Ecto neural progenitor cell (in vitro differentiated cells): ENCODE measurements at places on chromosomes 4 and X.

GRCh38 chr4:142353149-142353738, 492.9 kb downstream of the INPP4B start:
- no peak for DNase-seq

- peak; percentile 45 for DNase-seq
These were observed 32.4 kb downstream of the SPANXN4 start for GRCh38 chrX:143058120-143058519.

DNA sequence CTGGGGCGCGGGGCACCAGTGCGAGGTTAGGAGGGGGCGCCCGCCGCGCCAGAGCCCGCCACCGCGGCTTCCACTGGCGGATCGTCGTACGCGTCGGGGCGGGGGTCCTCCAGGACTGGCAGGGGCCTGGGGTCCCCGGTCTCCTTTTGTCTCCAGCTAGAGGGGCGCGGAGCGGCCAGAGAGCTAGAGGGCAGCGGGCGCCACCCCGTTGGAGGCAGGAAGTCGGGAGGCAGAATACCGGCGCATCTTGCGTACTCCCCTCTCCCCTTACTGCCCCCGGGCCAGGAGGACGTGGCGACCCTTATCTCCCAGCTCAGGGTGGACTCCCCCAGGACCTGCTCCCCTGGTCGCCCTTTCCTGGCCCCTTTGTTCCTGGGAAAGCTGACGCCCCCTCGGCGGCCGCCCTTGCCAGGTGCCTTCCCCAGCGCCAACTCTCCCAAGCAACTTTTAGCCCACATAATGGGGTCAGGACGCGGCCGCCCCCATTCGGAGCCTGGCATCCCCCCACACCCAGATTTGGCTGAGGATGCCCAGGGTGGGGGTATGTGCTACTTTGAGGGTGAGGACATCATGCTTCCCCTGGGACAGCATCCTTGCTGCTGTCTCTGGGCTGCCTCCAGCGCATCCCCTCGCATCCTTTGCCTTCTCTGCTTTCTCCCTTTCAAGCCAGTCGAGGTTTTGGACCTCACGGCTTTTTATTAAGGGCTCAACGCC, 933 bp downstream of the CNKSR2 start:
- peak; percentile 48 for DNase-seq

DNA sequence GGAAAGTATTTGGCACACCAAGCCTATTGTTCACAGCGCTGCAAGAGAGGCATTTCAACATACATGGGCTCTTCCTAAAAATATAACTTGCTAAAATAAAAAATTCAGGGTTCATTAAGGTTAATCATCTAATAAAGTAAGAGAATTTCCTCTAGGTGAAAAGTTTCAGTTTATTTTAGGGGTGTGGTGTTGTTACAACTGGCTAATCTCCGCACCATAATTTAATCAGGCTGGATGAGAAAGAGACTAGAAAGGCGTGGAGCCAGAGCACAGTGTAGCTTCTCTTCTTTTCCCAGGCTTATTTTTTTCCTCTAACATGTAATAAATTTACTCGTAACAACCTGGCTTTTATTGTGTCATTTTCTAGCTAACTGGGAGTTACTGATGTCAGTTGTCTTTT, 47.9 kb downstream of the FHL1 start:
- no peak for DNase-seq

- no peak for DNase-seq
These were observed 345.9 kb downstream of the PACRGL start for GRCh38 chr4:21046141-21046540.

- no peak for DNase-seq
These were observed 4.6 kb downstream of the SEC31A start for GRCh38 chr4:82886147-82886942.

DNA sequence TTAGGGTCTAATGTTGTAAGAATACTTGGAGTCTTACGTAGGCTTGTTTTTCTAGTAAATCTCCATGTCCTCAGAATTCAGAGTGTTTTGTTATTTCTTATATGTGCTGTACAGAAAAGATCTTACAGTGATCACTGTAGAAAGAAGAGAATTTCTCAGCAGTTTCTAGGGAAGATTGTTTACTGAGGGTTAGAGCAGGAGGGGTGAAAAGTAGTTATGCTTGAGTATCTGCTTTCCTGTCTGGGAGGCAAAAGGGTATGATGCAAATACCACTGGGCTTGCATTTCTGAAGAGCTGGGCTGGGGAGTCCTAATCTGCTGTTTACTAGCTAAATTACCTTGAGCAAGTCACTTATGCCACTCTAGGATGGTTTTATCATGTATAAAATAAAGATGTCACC, 78.2 kb downstream of the BEND4 start:
- no peak for DNase-seq

GRCh38 chrX:10797466-10797865, 177.1 kb upstream of the MID1 start:
- no peak for DNase-seq

DNA sequence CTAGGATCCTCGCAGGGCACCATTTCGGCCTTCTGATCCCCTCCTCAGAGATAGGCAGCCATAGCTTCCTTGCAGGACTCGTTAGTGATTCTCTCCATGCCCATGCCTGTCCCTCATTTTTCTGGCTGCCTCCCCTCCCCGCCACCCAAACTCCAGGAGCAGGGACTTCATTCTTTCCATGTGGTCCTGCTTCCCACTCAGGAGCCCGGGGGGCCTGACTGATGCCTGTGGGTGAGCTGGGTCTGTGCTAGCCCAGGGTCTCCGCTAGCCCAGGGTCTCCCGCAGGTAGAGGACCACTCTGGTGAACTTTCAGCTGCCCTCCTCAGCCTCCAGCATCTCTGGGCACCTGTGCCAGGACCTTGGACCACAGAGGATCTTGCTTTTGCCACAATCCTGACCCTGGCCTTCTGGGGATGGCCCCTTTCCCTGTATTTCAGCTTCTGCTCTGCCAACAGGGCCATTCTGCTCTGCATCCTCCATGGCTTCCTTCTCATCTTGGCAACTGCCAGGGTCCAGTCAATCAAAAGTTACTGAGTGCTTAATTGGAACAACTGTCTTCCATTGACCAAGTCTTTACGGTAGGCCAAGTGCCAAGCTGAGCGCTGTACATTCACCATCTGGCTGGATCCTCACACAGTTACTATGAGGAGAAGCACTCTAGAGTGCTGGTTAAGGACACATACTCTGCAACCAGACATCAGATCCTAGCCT, 152.2 kb downstream of the EFNB1 start:
- no peak for DNase-seq

DNA sequence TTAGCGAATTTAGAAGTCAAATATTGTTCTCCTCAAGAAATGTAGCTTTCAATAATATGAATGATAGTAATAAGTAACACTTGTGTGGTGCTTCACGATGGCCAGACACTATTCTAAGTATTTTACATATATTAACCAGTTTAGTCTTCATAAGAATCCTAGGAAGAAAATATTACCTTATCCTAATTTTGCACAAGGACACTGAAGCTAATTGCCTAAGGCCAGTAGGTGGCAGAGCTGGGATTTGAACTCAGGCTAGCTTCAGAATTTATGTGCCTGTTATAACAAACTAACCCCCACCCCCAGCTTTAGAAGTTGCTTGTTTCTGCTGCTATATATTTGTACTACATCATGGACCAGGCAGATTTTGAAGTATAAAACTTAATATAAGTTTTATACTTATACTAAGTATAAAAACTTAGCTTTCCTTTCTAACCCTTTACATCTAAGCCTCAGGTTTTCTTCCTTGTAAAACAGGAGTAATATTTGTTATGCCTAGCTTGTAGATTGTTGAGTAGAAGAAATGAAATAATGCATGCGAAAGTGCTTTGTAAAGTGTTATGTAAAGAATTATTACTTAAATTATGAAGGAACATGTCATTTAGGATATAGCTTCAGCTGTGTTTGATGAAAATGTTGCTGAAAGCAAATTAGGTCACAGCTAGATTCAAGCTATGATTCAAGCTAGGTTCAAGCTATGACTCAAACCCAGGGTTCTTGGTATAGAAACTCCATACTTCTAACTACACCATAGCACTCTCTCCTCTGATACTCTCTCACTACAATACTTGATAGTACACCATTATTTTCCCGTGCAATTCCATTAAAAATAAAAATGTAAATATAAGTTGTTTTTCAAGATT, 4.2 kb upstream of the CDS1 start:
- DNase-seq: no peak

DNA sequence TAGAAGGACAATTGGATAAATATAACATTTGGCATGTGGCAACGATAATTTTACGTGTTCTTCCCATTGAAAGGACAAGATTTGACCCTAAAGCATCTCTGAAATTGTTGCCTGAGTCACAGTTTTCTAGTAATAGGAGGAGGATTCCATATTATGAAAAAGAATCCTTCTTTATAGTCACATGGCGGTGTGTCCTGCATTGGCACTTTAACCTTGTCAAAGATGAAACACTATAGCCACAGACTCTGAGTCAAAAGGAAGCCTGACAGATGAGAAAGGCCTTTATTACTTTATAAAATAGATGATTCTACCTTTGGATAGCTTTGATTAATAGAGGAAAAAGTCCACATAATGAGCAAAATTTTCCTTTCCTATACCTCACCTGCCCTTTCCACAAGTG, 11.5 kb downstream of the LNX1 start:
- no peak for DNase-seq

GRCh38 chr4:108484187-108484586, 136.2 kb upstream of the RPL34 start:
- DNase-seq: no peak

DNA sequence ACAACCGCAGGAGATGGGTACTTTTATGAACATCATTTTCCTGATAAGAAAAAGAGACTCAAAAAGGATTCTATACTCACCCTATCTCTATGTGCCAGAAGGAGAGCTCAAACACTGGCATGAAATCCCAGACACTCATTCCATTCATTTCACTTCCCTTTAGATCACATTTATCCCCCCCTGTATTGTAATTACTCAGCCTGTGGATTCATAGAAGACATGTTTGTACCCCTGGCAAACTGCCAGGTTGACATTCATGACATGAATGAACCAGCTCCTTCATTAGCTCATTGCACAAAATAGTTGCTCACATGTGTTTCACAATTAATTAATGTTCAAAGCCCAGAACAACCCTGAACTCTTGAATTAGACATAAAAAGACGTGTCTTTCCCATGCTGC, 4.9 kb downstream of the SMR3A start:
- no peak for DNase-seq

DNA sequence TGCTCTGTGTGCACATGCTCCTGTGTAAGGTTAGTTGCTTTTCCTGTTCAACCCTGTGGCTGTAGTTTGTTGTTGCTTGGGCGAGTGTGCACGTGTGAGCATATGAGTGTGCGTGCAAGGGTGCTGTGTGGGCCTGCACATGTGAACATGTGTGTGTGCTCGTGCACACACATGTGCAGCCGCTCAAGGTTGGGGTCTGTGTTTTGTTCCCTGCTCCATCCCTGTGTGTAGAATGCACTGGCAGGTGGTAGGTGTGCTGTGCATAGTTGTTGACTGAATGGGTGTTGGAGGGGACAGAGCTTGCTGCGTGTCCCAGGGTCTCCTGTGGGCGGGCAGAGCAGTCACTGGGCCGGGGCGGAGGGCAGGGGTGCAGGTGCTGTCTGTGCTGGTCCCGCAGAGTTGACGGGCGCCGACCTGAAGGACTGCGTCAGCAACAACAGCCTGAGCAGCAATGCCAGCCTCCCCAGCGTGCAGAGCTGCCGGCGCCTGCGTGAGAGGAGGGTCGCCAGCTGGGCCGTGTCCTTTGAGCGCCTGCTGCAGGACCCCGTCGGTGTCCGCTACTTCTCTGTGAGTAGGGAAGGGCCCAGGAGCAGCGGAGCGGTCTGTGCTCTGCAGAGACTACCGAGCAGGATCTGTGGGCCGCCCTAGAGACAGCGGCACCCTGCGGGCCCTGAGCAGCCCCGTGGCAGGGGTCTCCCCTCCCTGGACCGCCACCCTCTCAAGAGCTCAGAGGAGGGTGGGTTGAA, 27.9 kb upstream of the HGFAC start:
- DNase-seq: no peak

DNA sequence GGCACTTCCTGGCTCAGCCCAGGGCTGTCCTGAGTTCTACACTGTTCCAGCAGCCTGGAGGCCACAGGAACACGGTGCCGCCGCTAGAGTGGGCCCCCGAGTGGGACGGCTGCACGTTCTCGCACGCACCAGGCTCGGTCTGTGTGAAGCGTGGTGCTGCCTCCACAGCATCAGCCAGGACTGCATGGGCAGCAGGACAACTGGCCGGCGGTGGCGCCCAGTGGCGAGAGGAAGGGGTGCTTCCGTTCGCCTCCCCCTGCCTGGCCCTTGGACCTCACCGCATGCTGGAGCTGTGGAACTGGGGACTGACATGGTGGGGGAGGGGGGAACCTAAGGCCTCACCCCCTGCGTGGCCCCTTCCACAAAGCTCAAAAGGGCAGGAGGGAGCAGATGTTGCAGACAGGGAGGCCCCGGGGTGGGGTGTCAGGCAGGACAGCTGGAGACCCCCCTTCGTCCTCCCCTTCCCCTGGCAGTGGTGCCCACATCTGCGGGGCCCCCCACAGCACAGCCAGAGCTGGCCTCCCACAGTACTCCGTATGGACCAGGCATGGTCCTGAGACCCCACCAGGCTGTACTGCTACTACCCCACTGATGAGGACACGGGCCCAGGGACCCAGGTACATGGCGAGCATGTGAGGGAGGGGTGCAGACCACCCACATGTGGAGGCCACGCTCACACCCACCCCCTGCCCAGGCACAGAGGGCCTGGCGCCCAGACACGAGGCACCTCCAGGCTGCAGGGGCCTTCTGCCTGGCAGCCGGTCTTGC, 58.5 kb downstream of the ACOX3 start:
- DNase-seq: no peak
